Tibial artery (tissue), 4 donors: ENCODE measurements at places on chromosomes 7 and 10.

DNA sequence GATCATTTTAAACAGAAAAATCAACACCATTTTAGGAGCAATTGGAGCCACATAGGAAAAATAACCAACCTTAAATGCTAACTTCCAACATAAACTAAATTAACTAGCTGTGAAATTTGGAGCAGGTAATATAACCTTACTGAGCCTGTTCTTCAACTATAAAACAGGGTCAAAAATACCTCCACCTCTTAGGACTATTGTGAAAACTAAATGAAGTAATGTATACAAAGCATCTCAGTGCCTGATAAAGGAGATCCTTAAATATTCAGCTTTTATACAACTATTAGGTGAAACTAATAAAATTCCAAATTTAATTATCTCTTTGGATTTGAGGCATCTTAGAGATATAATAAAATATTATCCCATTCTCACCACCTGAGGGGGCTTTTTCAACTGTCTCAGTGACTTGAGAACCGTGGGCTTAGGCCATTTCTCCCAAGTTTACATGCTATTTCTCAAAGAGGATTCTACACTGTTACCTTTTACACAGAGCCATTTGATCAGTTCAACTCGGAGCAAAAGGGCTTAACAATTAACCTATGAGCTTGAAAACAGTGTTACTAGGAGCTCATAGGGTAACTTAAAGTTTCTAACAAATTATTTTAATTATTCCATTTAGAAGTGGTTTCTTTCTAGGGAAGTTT is 165.0 kb upstream of the ASAH2 start:
- DNase-seq: no peak

DNA sequence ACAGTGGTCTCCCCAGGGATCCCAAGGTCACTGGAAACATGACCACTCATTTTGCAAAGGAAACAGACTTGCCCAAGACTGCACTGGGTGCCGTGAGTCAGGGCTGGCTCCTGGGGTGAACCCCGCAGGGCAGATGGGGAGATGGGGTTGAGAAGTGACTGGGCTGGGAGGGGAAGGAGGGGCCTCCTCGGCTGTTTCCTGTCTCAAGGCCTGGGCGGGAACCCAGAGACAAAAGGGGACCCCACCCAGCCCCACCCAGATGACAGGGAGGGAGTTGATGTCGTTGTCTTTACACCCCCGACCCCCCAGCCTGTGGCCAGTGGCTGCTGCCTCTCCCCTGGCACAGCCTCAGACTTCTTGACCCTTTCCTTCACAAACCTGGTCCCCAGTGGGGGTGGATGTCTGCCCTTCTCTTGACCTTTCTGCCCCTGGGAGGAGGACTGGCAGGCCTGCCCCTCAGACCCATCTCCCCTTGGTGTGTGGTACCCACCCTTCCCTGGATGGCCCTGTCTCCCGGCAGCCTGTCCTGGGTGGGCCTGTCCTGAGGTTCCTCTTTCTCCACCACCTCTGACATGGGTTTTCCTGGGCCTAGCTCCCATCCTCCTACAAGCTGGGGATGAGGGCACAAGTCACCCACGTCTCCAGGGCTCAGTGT is 1.4 kb downstream of the MYO1G start:
- no peak for DNase-seq

- no peak for DNase-seq
Measured at GRCh38 chr10:36630267-36630666, 495.1 kb upstream of the ANKRD30A start.

GRCh38 chr10:102485093-102485784 is 17.3 kb downstream of the ACTR1A start:
- DNase-seq: no peak

GRCh38 chr7:87220734-87221215 is 1.2 kb upstream of the TMEM243 start:
- DNase-seq: no peak

DNA sequence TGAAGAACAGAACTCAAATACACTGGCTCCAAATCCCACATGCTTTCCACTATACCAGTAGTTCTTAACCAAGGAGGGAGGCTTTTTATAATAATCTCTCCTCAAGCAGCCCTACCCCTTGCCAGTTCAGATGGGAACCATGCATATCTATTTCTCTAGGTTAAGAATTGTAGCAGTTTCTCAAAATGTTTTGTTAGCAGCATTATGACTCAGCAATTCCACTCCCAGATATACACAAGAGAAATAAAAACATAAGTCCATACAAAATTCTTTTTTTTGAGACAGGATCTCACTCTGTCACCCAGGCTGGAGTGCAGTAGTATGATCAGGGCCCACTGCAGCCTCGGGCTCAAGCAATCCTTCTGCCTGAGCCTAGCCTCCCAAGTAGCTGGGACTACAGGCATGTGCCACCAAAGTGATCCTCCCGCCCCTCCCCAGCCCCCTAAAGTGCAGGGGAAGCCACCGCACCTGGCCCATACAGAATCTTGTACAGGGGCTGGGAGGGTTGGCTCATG is 18.1 kb downstream of the YWHAG start:
- no peak for DNase-seq

DNA sequence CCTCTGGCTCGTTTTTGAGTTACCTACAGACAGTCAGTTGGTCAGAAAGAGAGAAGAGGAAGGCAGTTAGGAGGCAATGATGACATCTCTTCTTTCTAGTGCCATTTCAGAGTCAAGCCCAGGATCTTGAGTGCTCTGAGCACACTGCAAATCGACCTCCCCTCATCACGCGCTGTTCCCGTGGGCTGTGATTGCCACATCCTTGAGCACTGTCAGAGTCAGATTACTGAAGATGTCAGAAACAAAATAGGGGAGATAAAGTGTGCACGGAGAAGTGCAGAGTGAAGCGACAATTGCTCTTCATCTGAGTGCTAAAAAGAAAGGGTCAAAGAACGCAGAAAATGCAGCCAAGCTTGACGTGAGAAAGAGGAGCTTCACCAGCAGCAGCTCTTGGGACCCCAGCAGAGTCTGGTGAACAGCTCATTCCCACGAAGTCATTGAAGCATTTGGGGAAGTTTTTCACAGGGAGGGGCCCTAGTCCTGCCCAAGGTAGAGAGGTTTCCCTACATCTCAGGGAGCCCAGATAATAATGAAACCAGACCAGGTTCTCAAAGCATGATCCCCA is 661.7 kb upstream of the AUTS2 start:
- DNase-seq: no peak

- DNase-seq: no peak
Measured at GRCh38 chr7:137935884-137936508, 65.9 kb downstream of the CREB3L2 start.

DNA sequence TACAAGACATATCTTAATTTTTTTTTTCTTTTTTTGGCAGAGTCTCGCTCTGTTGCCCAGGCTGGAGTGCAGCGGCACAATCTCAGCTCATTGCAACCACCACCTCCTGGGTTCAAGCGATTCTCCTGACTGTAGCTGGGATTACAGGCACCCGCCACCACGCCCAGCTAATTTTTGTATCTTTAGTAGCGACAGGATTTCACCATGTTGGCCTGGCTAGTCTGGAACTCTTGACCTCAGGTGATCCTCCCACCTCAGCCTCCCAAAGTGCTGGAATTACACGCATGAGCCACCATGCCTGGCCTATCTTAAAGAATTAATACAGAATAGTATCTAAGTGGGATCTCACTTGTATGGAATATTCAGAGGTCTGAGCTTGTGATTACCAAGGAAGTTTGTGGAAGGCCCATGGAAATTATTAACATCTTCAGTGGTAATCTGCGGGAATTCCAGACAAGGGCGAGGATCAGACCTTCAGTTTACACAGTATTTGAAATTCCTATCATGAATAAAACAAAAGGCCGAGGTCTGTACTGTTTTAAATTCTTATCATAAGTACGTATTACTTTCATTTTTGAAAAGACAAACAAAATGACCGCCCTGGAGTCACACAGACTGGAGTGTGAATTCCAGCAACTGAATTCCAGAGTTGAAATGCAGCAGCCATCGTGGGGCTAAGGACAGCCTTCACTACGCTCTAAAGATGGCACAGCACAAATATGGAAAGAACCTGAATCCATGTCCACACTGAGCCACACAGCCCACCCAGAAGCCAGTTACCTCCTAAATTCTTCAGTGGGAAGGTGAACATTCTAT is 16.7 kb downstream of the GPRIN2 start:
- peak; percentile 54 for DNase-seq

GRCh38 chr7:27616914-27617548 is 45.7 kb downstream of the HIBADH start:
- no peak for DNase-seq

DNA sequence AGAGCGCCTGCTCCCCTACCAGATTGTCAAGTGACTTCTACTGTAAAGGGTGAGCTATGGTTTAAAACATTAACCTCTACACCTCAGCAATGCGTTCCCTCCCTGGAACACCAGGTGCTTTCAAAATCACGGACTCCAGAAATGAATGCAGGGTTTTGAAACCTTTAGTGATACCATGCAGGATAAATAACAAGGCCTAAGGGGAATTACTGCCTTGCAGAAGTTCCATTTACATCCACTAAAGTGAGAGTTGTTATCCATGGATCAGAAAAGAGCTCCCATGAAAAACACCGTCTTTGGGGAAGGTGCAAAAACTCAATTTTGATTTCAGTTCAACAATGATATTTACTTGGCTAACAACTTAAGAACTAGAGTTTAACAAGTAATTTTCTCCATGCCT is 4.0 kb downstream of the FZD8 start:
- DNase-seq: no peak

DNA sequence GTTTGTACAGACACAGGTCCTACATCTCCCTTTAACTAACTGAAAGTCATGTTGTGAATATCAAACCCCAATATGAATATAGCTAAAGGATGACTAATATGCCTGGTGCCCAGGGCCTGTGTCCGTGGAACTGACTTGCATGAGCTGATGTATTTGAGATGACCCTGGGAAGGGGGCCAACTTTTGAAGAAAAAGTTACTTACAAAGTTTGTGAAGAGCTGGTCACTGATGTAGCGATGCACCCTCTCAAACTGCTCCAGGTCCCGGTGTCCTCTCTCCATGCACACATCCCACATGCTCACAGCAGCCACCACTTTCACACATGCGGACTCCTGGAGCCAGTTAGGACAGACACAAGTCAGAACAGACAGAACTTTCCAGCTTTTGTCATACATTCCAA is 106.2 kb downstream of the ABCC2 start:
- no peak for DNase-seq

GRCh38 chr7:129643550-129644170 is 32.1 kb downstream of the NRF1 start:
- DNase-seq: no peak

DNA sequence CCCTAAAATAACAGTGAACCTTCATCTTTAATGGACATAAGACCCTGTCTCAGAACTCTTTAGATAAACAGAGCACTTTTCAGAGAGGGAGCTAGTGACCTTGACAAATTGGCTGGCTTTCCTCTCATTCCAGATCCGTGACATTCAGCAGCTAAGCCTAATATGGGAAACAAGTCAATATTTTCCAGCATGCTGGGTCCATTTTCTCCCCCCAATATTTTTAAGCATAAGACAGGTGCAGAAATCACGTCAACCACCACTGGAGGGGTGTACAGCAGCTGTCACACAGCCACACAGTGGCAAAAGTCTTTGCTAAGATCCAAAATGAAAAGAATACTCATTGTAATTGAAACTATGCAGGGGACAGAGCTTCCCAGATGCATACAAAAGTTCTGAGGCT is 26.1 kb downstream of the LRRTM3 start:
- DNase-seq: no peak

GRCh38 chr10:124971276-124971675 is 29.4 kb downstream of the ZRANB1 start:
- DNase-seq: no peak

GRCh38 chr10:35092851-35093250 is 2.7 kb upstream of the CUL2 start:
- DNase-seq: no peak

GRCh38 chr7:36232971-36233550 is 80.0 kb downstream of the EEPD1 start:
- no peak for DNase-seq

GRCh38 chr10:59803714-59804113 is 50.5 kb upstream of the MRLN start:
- DNase-seq: no peak

DNA sequence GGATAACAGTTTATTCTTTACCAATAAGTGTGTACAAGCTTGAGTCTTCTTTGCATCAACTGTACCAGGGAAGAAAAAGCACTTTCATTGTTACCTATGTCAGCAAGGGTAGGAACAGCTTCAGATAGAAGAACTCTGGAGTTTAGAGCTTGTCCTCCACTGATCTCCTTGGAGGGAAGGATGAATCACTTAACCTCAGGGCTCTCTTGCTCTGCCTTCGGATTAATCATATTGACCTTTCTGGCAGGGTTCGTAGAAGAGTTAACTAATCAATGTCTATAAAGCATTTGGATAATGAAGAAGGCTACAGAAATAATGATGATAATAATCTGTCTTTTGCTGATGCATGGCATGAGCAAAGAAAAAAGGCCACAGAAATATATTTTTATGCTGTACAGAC is 339.5 kb upstream of the TPK1 start:
- DNase-seq: no peak

DNA sequence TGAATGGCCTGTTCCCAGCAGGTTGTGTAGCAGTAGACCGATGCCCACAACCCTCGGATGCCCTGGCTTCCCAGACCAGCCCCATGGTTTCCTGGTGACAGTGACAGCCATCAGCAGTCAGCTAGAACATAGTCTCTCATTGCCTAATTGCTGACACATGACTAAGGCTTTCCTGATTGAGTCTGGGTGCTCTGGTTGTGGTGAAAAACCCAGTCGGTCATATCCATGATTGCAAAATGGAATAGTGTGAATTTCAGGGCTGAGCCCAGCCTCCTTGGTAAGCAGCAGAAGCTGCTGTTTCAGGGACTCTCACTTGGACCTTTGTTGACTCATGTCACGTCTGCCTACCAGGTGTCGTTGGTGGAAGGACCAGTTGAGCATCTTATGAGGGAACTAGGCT is 36.6 kb downstream of the POR start:
- no peak for DNase-seq

- no peak for DNase-seq
Measured at GRCh38 chr10:100014071-100014762, 4.5 kb upstream of the DNMBP start.

- no peak for DNase-seq
Measured at GRCh38 chr10:33126742-33127141, 168.7 kb upstream of the ITGB1 start.

- no peak for DNase-seq
Measured at GRCh38 chr10:29446327-29446726, 157.5 kb downstream of the LYZL1 start.

DNA sequence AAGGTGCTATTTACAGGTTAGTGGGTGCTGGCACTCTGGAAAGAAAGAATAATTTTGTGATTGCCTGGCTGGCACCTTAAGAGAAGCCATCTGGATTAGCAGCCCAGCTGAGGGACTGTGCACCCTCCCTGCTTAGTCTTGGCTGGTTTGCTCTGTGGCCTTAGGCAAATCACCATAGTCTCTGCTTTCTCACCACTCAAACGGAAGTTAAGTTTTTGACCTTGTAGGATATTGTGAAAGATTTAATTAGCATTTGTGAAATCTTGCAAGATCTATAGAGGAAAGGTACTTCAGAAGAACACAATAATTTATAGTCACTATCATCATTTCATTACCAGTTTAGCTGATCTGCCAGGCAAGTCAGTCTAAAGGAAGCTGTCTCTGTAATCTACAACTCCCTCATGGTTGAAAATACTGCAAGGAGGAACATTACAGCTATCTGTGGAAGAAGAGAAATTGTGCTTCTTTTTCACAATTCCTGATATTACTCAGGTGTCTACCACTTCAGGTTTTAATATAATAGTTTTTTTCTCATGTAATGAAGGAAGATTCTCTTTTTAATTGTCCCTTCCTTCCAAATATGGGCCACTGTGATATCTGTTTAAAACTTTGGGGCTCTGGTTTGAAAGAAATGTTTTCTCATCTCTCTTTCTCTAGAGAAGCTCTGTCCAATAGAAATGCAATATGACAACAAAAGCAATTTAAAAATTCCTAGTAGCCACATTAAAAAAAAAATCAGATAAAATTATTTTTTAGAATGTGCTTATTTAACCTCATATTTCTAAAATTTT is 219.6 kb downstream of the PTEN start:
- DNase-seq: no peak
